A549 treated with Mapracorat at 1 μM for 4 hours (cell line): ENCODE measurements at places on chromosomes 1 and 21. TPM values are rescaled to one million over a fixed set of nuclear protein-coding genes. Genes with fewer than 3 reads are reported as not detected.

The RUNX1 gene
- 5.7 to 10.5 TPM (median 9.0 TPM) in 5 replicates for total RNA-seq

The KLHL12 gene
- 17.3 to 18.4 TPM (median 17.5 TPM) in 5 replicates for total RNA-seq

The AIRE gene
- total RNA-seq: not detected in 5 replicates

The TSPEAR gene
- total RNA-seq: not detected in 5 replicates

The GBP5 gene
- total RNA-seq: 0.06 to 0.09 TPM (median 0.06 TPM) in 3 of 5 replicates, not detected in the others

The PADI4 gene
- not detected in 5 replicates for total RNA-seq

The SLC44A3 gene
- 1.2 to 2.4 TPM (median 1.6 TPM) in 5 replicates for total RNA-seq

The S100A14 gene
- total RNA-seq: 0.24 to 0.73 TPM (median 0.38 TPM) in 5 replicates

The PEX11B gene
- total RNA-seq: 33.2 to 41.4 TPM (median 36.2 TPM) in 5 replicates

The PM20D1 gene
- not detected in 5 replicates for total RNA-seq

The ALX3 gene
- not detected in 5 replicates for total RNA-seq

The HES3 gene
- not detected in 5 replicates for total RNA-seq

The PRKAA2 gene
- total RNA-seq: 1.9 to 2.3 TPM (median 2.1 TPM) in 5 replicates

The TCHH gene
- 0.27 to 0.31 TPM (median 0.28 TPM) in 5 replicates for total RNA-seq

The OR2L5 gene
- not detected in 5 replicates for total RNA-seq

The HSD3B1 gene
- 0.27 TPM in 1 of 5 replicates, not detected in the others for total RNA-seq

The OR2T35 gene
- total RNA-seq: not detected in 5 replicates

The SPRR1A gene
- total RNA-seq: not detected in 5 replicates

The S100A8 gene
- total RNA-seq: not detected in 5 replicates

The CACHD1 gene
- 1.3 to 1.7 TPM (median 1.4 TPM) in 5 replicates for total RNA-seq

The LRRC38 gene
- total RNA-seq: 0.06 TPM in 1 of 5 replicates, not detected in the others

The DMRTA2 gene
- total RNA-seq: 0.10 to 0.26 TPM (median 0.22 TPM) in 5 replicates

The FLG2 gene
- not detected in 5 replicates for total RNA-seq

The IKBKE gene
- total RNA-seq: 4.5 to 7.9 TPM (median 6.0 TPM) in 5 replicates

The PRRX1 gene
- not detected in 5 replicates for total RNA-seq

The SAMD13 gene
- total RNA-seq: 0.52 to 0.81 TPM (median 0.54 TPM) in 5 replicates

The MFAP2 gene
- total RNA-seq: 0.34 to 1.00 TPM (median 0.88 TPM) in 5 replicates

The ADAMTS5 gene
- total RNA-seq: not detected in 5 replicates
